ENCODE measurements at places on chromosomes 12 and 14. TPM values are rescaled to one million over a fixed set of nuclear protein-coding genes. Genes with fewer than 3 reads are reported as not detected.

DNA sequence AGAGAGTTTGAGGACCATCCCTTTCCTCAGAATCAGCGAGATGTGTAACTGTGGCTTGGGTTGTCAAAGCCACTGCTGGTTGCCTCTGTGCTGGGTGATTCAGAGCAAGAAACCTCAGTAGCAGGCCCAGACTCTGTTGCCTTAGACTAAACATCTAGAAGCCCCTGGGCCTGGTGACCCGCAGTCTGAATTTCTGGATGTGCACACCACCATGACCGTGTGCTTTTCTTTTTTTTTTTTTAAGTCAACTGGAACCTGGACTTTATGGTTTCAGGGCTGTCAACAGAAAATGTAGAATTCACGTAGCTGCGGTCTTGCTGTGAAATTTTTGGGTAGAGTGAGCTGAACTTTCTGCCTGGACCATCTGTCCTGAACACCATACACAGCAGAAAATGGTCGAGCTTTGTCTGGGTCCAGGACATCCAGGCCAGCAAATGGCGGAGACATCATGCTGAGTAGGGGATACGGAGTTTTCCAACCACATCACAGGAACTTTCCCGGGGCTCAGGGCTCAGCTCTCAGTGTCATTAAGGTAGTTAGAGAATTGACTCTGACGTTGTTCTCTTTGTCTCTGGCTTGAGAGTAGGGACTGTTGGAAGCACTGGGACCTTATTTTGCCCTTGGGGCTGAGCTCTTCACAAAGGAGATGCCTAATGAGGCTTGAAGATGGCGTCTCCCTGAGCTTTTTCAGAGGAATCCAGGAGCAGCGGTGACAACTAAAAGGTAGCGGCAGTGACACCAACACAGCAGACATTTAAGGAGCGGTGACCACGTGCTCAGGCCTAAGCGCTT lies 23.0 kb upstream of the BATF start:
- DNase-seq: no peak

- no peak for DNase-seq
These were observed 820 bp upstream of the FGF23 start for GRCh38 chr12:4380332-4380731.

GRCh38 chr12:124856132-124856841 lies 7.4 kb downstream of the SCARB1 start:
- DNase-seq: no peak

DNA sequence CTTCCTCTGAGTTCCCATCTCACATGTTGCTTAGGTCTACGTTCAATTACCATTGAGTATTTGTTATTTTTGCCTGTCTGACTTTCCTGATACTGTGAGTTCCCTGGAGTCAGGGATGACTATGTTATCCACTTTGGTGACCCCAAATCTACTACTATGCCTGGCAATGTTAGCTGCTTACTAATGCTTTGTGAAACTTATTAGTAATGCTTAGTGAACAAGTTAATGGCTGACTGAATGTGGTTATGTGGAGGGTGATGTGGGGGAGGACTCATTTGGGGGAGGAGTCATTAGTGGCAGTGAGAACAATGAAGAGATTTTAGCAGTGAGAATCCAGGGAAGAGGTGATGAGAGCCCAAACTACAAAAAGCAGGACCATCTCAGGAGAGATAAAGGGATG lies 121.6 kb downstream of the KTN1 start:
- no peak for DNase-seq

The CLEC4E gene
- polyA plus RNA-seq: 0.53 TPM

GRCh38 chr12:132204793-132205270 lies 60.6 kb downstream of the NOC4L start:
- DNase-seq: no peak

- no peak for DNase-seq
These were observed 109.0 kb upstream of the ATP2B1 start for GRCh38 chr12:89817501-89818226.

GRCh38 chr12:121849665-121850064 lies 9.0 kb downstream of the HPD start:
- DNase-seq: no peak

DNA sequence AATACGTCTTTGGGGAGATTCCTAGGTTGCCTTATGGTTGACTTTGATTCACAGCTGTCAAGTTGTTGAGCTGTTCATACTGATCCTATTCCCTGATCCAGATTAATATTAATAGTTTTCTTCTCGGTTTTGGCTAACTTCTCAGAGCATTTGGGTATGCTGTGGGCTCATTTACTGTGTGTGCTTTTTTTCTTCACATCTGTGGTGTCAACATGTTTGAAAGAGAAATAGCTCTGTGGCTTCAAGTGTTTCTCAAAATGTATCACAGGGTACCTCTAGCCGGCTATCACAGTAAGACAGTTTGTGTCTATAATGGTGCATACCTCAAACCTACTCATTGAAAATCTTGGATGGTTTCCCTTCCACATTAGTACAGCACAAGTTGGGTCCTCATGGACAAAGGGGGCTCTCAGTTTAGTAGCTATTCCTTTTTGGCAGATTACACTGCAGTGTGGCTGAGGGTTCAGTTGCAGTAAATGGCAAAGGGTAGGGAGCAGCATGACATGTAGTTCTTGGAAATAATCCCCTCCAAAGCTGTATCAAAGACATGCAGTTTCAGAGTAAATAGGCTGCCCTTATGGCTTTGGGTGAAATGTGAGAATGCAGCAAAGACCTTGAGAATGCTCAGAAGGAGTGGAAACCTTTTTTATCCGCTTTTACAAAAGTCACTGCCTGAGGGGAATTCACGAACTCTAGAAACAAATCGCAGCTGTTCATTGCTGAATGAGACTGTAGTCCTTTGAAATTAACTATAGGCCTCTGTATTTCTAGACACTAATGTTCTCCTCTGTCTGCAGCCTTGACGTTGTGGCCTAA lies 102.4 kb upstream of the ATF1 start:
- no peak for DNase-seq

- peak; percentile 82 for DNase-seq
These were observed 10.8 kb downstream of the ALDH2 start for GRCh38 chr12:111777345-111778045.

DNA sequence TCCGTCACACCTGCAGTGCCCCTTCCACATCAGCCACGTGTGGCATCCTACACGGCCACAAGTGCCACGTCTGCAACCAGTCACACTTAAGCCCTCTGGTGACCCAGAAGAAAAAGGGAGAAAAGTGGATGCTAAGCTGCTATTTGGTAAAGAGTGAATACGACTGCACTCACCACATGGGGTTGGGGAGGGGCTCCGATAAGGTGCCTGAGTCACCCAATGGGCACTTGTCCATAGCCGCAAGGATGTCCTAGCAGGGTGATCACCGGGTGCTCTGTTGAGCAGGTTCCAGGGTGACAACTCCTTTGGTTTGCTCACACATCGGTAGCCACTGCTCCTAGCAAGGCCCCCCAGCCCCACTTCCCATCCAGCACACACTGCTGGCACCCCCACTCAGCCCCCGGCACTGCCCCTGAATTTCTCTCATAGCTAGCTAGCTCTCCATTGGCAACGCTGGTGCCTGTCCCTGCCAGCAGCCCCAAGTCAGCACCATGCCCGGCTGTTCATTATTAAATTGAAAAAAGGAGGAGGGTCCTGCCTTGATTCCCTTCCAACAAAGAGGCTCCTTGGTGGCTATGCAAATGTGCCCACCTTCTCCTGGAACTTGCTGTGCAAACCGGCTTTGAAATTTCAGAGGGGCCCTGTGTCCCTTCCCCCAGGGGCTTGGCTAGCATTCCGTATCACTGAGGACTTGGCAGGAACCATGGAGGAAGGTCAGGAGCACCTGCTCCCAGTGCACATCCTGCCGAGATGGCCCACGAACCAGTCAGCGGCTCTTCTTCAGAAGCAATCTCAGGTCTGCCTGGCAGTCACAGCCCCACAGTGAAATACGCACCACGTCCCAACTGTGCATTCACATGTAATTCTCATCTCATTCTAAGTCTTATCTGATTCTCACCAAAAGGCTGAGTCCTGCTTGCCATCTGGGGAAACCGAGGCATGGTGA lies 227.7 kb upstream of the DIO3 start:
- no peak for DNase-seq

GRCh38 chr12:27549801-27550652 lies 26.0 kb downstream of the PPFIBP1 start:
- peak; percentile 94 for DNase-seq

The CPNE6 gene
- polyA plus RNA-seq: 0.12 TPM

DNA sequence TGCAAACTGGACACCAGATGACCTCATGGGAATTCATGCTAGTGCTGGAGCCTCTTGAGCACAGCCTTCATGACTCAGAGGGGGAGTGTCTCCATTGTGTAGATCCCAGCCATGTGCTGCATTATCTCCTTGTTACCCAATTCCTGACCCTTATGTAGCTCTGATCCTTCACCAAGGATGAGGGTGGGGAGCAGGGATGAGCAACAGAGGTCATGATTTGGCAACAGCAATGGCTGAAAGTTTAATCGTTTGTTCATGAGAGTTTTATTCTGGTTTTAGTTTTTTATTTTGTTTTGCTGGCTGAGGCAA lies 9.5 kb upstream of the BDKRB1 start:
- no peak for DNase-seq

The NOVA1 gene
- 21.2 TPM for polyA plus RNA-seq

- DNase-seq: no peak
These were observed 771 bp upstream of the KCNJ8 start for GRCh38 chr12:21775133-21775820.

The PDZRN4 gene
- polyA plus RNA-seq: 0.30 TPM

DNA sequence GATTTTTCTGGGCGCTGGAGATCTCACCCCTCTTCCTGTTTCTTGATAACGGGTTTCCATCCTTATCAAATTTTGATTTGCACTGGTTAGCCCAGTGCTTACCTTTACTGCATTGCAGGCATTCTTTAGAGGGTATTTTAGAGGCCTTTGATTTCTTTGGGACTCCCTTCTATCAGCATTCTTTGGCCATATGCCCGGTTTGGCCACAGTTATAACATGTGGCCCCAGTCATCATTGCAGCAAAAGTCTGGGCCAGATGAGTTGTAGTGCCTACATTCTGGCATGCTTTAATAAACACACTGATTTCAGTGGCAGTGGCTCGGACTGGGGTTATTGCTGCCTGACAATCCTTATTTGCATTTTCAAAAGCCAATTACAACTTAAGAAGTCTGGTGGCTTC lies 82.3 kb downstream of the KCNMB4 start:
- DNase-seq: no peak

DNA sequence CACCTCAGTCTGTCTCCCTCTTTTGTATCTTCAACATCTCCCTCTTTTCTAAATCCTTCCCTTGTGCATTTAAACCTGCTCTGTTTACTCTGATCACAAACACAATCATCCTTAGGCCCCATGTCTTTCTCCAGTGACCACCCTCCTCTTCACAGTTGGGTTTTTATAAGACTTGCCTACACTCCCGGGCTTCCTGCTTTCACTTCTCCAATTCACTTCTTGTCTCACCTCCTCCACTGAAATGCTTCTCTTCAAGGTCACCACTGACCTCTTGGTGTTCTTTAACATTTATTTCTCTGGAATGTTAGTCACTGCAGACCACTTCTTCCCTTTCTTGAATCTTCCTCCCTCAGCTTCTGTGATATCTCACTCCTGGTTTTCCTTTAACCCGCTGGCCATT lies 8.7 kb upstream of the SMCO2 start:
- DNase-seq: no peak

The TPCN1 gene
- polyA plus RNA-seq: 35.2 TPM

DNA sequence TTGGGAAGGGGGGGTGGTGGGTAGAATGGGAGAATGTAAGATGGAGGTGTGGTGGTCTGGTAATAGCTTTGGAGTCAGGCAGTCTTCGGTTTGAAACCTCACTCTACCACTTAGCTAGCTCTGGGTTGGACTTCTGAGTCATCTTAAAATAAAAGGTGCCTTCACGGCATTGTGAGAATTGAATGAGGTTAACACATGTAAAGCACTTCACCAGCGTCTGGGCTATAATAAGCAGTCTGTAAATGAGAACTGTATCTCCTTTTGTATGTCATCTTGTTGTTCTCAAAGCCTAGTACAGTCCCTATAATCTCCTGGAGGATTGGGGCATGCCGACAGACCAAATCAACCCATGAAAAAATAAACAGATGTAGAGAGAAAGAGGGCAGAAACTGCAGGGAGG lies 11.2 kb downstream of the C2CD5 start:
- no peak for DNase-seq

DNA sequence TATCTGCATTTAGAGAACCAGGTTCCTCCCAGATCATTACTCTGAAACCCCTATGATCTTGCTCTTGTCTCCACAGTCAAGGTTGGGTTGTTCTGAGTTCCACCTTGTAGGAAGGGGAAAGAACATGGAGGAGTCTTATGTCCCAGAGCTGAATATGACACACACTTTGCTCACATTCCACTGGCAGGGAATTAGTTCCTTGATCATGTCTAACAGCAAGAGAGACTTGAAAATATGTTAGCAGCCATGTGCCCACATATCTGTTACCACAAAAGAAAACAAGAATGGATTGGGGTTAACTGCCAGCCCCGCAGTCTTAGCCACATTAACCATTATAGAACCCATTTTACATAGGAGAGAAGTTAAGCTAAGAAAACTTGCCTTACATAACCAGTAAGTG lies 71.1 kb upstream of the MDM1 start:
- DNase-seq: no peak

DNA sequence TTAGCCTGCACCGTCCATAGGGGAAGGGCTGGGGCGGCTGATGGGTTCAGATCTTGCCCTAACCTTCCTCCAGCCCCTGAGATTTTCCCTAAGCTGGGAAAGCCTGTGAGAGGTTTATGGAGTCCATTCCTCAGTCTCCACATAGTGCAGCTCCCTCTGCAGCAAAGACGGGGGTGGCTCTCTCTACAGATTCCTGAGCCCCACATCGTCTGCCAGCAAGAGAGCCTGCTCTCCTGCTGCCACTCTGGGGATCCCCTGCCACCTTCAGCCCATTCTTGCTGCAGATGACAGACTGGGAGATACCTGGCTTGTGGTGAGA lies 3.1 kb downstream of the SMIM41 start:
- no peak for DNase-seq

DNA sequence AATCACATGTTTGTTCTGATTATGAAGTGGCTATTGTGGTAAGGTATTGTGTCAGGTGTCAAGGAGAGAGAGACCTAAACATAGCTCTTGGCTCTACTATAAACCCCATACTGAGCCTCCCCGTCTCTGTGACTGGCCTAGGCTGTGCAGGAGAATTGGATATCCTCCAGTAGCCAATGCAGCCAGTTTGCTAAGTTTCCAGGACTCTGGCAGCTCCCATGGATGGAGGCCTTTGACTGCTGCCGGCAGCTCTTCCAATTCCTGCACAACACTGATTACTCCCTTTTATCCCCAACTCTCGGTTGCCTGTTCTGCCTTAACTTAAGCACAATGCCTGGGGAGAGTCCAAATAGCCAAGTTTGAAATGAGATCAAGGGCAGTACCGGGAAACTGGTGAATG lies 59.3 kb downstream of the ABCC9 start:
- no peak for DNase-seq

- no peak for DNase-seq
These were observed 15.8 kb upstream of the ANKRD33 start for GRCh38 chr12:51871918-51872688.
